T follicular helper cell (primary cell): ENCODE measurements at places on chromosomes 2 and 18.

DNA sequence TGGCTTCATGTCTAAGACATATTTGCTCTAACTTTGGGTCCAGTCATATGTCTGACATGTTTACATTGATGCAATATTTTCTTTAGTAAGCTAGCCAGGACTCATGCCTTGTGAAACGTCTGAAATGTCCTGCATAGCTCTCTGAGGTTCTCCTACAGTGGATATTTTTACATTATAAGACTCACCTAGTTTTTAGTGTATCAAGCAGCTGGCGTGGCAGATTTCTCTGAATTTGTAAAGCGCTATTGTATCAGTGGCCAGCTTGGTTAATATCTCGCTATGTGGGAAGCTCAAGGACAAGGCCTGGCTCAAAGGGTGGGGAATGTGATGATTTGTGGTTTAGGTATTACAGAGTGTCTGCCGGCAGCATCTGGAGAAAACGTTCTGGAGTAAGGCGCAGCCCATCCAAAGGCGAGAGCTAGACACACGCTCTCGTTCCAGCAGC is 164.3 kb downstream of the LTBP1 start:
- DNase-seq, result no peak

- no peak for DNase-seq
Observed at GRCh38 chr2:100802066-100802465, 17.9 kb upstream of the NPAS2 start.

DNA sequence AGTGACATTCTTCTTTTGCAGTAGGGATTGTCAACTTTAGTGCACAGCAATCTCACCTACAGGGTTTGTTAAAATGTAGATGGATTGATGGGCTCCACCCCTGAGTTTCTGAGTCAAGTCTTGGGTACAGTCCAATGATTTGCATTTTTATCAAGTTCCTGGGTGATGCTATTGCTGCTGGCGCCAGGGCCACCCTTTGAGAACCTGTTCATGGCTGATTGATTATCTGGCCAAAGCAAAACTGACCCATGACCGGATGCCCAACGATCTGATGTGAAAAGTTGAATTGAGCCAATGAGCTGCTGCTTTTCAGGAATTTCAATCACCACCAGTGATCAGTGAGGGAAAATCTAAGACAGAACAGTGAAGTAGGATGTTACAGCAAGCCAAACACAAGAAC is 675.3 kb downstream of the TMEM182 start:
- no peak for DNase-seq

GRCh38 chr18:44889111-44889510 is 208.4 kb downstream of the SETBP1 start:
- DNase-seq, result no peak

- no peak for DNase-seq
Observed at GRCh38 chr2:73937103-73937885, 10.6 kb downstream of the DGUOK start.

- DNase-seq, result no peak
Observed at GRCh38 chr2:157809212-157809611, 66.9 kb downstream of the ACVR1 start.

GRCh38 chr2:54808661-54809060 is 85.2 kb downstream of the EML6 start:
- DNase-seq, result no peak

GRCh38 chr18:48363175-48363574 is 46.0 kb downstream of the ZBTB7C start:
- DNase-seq, result no peak
